CD4-positive, alpha-beta T cell treated with Interleukin-12 subunit alpha and Interleukin-12 subunit beta, for 1 hour (primary cell): ENCODE measurements at places on chromosomes 4 and X.

- DNase-seq = no peak
Measured at GRCh38 chr4:47561331-47561730, 76.3 kb downstream of the ATP10D start.

GRCh38 chr4:152028131-152028530 is 267.3 kb upstream of the GATB start:
- DNase-seq = no peak

DNA sequence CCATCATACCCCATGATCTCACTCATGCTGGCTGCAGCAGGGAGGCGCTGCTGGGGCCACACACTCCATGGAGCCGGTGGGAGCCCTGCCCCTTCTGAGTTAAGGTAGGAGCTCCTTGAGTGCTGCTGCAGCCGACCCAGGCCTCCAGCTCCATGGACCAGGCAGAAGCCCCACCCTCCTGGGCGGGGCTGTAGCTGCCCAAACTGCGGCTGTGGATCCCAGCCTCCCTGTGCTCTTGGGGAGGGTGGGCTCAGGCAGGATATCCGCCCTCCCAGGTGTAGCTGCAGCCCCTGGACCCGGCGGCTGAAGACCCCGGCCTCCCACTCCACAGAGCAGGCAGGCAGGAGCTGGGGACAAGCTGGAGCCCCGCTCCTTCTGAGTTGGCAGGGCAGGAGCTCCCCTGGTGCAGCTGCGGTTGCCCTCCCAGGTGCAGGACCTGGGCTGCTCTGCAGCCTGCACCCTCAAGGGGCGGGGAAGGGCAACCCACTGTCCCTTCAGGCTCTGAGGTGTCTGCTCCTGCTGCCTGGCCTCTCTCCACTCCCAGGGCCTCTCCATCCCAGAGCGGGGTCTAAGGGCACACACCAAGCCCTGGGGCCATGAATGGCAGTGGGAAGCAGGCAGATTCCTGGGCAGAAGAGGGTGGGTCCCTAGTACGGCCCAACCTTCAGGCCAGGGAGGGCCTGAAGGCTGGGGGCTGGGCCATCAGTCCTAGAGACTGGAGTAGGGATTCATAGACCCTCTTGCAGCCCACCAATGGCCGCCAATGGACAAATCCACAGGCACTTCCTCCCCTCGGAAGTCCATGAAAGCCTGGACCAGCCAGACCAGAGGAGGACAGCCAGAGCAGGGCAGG is 466.1 kb downstream of the DTHD1 start:
- DNase-seq = no peak

GRCh38 chr4:16270454-16271328 is 44.4 kb upstream of the TAPT1 start:
- no peak for DNase-seq

DNA sequence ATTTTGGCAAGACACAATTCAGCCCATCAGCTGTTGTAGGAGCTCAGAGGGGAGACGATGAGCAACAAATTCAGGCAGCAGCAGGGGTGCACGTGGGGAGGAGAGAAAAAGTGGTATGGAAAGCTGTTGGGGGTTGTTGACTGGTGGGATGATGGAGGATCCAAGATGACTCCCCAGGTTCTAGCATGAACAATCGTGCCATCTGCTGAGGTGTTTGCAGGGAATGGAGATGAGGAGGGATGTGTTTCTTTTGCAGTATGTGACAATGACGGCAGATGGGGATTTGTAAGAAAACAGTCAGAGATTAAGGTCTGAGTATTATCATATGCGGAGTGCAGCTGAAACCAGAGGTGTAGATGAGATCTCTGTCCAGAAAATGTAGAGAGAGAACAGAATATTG is 63.3 kb downstream of the SEL1L3 start:
- DNase-seq = no peak

DNA sequence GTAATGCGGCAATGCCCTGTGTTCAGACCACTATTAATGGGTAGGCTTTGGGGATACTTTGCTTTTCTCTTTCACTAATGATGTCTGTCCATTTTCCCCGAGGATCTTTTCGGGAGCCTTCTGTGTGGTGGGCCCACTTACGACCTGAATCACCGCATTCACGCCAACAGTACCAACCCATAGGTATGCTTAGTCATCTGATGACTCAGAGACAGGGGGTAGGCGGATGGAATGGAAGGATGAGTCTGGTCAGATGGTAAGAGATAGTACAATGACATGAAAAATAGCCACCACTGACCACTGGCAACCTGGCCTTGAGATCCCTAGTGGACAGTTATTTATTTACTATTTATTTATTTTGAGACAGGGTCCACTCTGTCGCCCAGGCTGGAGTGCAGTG is 76.0 kb upstream of the DHRSX start:
- DNase-seq = no peak

DNA sequence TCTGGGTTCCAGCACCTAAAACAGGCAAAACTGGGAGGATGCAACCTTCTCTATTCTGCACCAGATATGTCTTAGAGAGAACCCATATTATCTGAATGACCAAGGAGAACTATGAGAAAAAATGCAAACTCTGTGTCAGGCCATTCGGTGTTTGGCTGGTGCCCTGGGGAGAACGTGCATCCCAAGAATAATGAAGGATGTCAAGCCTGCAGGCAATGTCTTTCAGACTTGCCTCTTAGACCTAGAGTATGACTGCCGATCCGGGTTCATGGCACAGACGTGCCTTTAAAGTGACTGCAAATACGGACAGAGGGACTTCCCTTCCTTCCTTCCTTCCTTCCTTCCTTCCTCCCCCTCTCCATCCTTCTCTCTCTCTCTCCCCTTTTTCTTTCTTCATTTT is 6.9 kb downstream of the XAGE1B start:
- DNase-seq = no peak

DNA sequence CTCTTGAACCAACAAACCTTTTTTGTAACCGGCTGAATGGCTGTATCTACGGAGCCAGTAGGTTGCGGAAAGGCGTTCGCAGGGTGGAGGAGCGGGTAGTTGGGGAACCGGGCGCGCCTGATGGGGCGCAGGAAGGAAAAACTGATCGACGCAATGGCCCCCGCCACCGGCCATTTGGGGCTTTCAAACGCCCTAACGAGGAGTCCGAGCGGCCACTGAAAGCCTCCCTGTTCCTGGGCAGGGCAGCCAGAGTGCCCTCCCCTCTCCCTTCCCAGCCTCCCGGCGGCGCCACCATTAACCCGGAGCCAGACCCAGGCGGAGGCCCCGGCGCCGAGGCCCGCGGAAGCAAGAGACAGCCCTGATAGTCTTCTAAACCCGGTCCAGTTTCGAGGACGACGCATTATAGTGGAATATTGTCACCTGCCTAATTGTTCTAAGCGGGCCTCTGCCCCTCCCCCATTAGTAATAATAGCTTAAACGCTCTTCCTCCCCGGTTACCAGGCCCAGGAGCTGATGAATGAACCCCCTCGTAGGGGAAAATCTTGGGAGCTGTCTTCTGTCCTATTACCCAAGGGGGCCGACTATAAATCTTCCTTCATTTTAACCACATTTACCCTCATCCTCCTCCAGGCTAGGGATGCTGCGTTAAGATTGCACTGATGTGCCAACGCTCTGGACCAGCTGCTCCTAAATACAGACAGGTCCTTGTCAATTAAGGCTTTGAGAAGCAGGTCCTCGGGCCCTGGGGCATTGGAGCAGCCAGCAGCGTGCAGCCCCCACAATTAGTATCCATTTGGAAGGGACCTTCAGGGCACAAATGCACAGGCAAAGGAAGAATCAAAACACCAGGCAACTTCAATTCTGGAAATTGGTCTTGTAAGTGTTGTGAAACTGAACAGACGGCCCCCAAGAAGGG is 61.6 kb upstream of the TMEM33 start:
- DNase-seq = no peak

DNA sequence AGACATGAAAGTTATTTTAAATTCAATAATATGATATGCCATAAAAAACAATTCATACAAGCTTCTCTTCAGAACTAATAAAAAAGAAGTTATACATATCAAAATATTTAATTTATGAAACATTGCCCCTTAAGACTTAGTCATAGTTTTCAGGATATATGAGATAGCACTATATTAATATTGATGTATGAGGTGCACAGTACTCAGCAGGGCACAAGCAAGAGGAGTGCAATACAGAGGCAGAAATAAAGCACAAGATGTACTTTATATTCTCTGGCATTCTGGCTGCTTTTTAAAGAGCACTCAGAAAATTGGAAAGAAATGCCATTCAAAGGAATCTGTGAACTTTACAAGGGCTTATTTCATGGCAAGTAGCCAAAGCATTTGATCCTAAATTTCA is 274.9 kb downstream of the CPXCR1 start:
- DNase-seq = no peak

DNA sequence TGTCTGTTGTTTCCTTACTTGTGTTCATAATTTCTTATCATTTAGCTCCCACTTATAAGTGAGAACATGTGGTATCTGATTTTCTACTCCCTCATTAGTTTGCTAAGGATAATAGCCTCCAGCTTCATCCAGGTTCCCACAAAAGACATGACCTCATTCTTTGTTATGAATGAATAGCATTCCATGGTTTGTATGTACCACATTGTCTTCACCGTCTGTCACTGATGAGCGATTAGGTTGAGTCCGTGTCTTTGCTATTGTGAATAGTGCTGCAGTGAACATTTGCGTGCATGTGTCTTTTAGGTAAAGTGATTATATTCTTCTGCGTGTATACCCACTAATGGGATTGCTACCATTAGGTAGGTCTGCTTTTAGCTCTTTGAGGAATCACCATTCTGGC is 624.3 kb upstream of the EPHA5 start:
- no peak for DNase-seq

GRCh38 chr4:148874331-148874730 is 432.1 kb upstream of the NR3C2 start:
- no peak for DNase-seq

GRCh38 chr4:43882470-43882869 is 566.1 kb downstream of the KCTD8 start:
- DNase-seq = no peak
